ENCODE measurements at places on chromosomes 16 and 17.
A peak's percentile ranks its signal among the peaks of the same experiment; 100 is the strongest.

DNA sequence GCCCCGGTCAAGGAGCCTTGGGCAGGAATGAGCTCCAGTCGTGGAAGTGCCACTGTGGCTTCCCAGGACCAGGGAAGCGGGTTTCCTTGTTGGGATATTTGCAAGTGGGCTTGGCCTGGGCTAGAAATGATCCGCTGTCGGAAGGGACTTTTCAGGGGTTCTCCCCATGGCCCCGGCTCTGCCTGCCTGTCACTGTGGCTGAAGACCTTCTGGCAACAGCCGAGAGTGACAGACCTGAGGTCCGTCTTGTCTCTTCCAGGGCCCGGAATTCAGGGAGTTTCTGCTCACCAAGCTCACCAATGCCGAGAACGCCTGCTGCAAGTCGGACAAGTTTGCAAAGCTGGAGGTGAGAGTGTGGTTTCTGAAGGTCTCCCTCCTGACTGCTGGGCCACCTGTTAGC, 57.7 kb downstream of the OR1D5 start:
- no peak for DNase-seq

- no peak for DNase-seq
Measured at GRCh38 chr17:69857412-69857835, 217.6 kb upstream of the KCNJ16 start.

- DNase-seq = no peak
Measured at GRCh38 chr17:7440113-7440833, 961 bp downstream of the FGF11 start.

DNA sequence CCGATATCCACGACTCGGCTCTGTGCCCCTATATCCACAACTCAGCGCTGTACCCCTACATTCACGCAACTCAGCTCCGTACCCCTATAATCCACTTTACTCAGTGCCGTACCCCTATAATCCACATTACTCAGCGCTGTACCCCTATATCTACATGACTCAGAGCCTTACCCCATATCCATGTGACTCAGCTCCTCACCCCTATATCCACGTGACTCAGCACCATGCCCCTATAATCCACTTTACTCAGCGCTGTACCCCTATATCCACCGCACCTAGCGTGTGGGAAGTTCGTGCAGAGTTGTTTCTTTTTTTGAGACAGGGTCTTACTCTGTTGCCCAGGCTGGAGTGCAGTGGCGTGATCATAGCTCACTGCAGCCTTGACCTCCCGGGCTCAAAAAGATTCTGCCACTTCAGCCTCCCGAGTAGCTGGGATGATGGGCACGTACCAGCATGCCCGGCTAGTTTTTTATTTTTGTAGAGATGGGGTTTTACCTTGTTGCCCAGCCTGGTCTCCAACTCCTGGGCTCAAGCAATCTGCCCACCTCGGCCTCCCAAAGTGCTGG, 17.4 kb downstream of the CYB5D2 start:
- no peak for DNase-seq

DNA sequence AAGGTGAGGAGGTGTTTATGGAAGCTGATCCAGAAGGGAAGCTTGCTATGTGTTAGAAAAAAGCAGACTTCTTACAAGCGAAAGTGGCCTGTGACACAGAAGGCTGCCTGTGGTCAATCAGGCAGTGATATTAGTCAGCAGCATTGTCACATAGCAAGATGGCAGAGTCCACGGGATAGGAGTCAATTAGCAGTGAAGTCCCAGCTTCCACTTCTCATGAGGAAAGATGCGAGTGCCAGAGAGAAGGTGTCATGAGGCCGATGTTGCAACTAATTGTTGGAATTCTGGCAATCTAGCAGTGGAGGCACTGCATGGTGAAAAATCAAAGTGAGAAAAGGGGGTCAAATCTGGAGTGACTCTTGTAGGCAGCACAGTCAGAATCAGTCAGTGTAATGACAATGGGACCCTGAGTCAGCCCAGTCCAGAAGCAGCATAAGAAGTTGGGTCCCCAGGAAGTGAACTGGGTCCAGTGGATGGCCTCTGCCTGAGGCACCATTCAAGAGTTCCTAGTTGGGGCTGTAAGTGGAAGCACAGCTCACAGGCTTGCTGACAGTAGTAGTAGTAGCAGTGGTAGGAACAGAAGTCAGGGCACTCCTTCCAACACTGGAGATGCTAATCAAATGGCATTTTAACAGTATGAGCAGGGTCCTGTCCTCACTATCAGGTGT, 85.1 kb downstream of the TNFRSF13B start:
- no peak for DNase-seq

GRCh38 chr17:78316115-78316866, 43.6 kb downstream of the SOCS3 start:
- no peak for DNase-seq

DNA sequence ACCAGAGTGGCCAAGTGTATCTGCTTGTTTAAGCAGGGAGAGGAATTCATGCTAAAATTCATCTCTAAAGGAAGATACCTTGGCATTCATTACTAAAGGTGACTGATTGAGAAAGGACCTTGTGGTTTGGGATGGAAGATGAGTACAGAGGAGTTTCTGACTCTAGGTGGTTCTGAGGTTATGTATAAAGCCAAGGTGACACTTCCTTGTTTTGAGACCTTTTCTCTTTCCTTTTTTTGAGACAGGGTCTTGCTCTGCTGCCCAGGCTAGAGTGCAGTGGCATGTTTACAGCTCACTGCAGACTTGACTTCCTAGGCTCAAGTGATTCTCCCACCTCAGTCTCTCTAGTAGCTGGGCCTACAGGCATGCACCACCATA, 9.1 kb downstream of the ABHD15 start:
- DNase-seq = no peak

DNA sequence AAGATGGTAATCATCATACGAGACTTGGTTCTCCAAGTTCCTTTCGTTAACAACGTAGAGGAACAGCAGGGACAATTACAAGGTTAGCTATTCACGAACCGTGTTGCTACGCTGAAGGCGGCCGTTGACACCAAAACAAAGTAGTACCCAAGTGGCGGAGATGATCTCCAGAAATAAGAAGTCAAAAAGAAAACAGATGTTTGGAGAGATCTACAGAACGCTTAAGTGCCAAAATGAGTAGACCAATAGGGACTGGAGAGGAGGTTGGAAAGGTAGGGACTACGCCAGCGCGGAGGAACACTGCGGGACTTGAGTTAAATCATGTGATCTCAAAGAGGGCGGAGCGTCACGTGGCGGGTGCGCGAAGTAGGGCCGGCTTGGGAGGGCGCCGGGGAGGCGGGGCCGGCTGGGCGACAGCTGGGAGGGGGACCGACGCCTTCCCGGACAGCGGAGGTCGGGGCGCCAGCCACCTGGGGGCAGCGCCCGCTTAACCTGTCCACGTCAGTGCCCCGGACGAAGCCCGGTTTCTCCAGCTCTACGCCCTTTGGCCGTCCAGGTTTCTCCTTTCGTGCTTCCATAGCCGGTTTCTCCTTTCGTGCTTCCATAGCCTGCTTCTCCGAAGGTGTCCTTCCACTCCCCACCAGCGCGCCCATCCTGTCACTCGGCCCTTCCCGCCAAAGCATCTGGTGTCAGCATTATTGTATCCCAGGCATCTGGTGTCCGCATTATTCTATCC, 636 bp upstream of the GABARAP start:
- DNase-seq = peak; percentile 79

DNA sequence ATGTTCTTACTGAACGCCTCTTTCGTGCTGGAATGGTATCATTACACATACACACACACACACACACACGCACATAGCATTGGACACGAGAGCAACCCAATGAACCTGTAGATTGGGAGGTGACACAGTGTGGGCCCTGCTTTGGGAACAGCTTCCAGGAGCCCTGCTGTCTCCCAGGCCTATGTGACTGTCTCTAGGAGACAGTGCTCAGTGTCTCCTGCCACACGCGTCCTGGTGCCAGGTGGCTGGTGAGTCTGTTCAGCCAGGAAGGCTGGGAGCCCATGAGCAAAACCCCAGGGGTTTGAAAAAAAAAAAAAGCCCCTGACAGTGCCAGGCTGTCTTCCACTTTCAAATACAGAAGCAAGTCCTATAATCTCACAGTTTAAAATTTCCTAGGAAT, 2.4 kb upstream of the SPOP start:
- no peak for DNase-seq

DNA sequence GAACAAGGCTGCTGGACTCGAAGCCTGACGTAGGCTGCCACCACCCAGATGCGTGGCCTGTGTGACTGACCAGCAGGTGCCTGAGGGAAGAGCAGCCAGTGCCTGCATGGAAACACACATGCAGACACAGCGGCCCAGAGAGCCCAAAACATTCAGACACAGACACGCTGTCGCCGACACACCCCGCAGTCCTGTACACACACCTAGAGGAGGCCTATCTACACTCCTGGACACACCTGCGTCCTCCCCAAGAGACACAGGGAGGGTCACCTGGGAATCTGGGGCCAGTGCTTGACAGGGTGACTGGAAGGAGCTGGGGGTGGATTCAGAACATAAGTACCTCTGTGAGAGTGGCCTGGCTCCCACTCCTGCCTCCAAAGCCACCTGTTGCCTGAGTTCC, 6.1 kb upstream of the TSPOAP1 start:
- no peak for DNase-seq

DNA sequence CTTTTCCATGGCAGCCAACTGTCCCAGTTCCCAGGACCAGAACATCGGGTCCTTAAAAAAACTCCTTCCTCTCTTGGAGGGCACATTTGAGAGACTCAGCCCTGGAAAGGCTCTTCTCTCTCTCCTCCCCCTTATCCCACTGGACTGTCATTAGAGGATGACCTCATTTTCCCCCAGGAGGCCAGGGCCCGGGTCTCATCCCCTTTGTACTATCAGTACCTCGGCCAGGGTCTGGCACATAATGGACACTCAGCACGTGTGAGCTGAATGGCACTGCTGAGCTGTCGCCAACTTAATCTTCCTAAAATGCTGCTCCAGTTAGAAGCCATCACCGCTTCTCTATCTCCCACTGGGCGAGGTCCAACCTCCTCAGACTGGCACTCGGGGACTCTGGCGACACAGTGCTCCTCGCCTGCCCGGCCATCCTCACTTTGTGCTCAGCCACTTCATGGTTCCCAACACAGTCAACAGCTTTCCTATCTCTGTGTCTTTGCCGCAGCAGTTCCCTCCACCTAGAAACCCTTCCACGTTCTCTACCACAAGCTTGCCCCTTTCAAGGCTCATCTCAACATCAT, 3.6 kb upstream of the RHBDL3 start:
- no peak for DNase-seq

DNA sequence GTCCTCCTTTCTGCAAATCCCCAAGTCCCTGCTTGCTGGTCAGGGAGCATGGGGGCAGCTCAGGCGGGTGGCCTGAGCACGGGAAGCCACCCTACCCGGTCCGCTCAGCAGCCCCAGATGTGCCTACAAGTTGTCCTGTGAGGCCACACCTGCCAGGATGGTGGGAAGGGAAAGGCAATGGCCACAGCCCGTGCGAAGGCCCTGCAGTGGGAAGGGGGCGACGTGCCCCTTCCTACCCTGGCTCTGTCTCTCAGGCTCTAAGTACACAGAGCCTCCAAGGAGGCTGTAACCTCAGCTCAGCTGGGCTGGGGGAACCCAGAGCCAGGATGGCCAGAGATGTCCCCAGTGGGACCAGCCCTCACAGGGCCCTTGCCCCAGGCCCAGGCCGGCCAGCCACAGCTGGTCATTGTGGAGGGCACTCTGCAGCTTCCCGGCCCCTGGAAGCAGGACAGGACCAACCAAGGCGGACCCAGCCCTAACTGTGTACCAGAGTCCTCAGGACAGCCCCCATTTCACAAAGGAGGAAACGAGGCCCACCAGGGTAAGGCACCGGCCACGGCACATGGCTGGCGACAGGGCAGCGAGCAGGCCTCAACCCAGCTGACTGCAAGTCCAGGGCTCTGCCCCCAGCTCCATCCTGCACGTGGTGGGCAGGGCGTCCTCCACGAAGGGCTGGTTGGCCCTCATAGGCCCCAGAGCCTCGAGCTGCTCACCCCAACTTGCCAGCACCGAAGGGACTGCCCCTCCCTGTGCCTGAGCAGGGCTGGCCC, 82.3 kb downstream of the RTN4RL1 start:
- DNase-seq = no peak

- DNase-seq = peak; percentile 90
Measured at GRCh38 chr17:63478814-63479494, 2.1 kb downstream of the ACE start.

- DNase-seq = no peak
Measured at GRCh38 chr16:54602666-54603065, 316.1 kb upstream of the IRX3 start.

DNA sequence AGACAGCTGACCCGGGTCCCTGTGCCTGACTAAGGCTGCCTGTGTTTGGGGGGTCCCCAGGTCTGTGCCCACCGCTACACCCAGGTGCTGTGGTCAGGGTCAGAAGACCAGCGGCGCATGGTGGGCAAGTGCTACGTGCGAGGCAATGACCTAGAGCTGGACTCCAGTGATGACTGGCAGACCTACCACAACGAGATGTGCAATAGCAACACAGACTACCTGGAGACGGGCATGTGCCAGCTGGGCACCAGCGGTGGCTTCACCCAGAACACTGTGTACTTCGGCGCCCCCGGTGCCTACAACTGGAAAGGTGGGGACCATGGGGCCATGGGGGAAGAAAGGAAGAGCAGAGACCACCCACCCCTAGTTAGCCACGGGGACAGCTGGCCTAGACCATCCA, 12.1 kb downstream of the ITGA3 start:
- DNase-seq = no peak

GRCh38 chr17:37841232-37841631, 83.0 kb upstream of the TBC1D3K start:
- no peak for DNase-seq
